ENCODE measurements at places on chromosomes 1 and 21. TPM values are rescaled to one million over a fixed set of nuclear protein-coding genes. Genes with fewer than 3 reads are reported as not detected.
A peak's percentile ranks its signal among the peaks of the same experiment; 100 is the strongest.

GRCh38 chr1:10663678-10664035 lies 132.8 kb downstream of the CASZ1 start:
- peaks cover 18% of the 10 kb centered on the region for H3K36me3 ChIP-seq
- no peak overlapping the region for H3K4me3 ChIP-seq
- DNase-seq = peak; percentile 93
- H3K27ac ChIP-seq = peak overlapping the region; percentile 96

- H3K4me3 ChIP-seq = peak overlapping the region; percentile 42
- no peaks in the 10 kb centered on the region for H3K27me3 ChIP-seq
- DNase-seq = peak; percentile 80
These were observed 1.1 kb downstream of the ARHGAP30 start for GRCh38 chr1:161068306-161069234.

Gene MCOLN2
- polyA plus RNA-seq = 6.0 TPM

DNA sequence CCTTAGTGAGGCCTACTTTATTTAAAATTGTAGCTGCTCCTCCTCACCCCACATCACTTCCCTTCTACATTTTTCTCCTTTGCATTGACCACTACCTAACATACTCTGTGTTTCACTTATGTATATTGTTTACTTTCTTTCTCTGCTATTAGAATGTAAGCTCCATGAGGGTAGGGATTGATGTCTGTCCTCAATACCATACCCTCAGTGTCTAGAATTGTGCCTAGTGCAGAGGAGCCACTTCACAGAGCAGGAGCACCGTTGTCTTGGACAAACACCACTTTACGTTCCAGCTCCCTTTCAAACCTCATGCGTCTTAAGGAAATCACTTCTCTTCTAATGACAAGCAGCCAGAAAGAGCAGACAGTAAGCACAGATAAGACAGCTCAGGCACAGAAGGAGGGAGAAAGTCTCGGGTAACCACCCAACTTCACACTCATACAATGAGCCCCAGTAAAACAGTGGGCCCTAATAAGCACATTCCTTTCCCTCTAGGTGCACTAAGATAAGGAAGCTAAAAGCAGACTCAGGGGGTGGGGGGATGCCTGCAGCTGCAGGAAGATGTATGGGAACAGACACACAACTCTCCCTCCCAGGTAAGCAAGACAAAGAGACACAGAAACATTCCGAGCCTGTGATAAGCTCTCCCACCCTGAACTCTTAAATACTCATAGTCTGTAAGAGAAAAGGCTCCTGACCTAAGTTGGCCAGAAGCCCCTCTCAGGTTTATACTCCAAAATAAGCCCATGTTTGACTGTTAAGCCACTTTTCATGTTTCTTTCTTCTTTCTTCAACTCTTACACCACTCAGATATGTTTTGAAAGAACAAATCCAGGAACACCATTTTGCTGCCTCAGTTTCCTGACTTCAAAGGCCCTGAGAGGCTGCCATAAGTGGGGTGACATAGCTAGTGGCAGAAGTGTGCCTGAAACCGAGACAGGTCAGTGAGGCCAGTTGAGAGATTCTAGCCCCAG lies 7.1 kb upstream of the PLEKHM2 start:
- no peaks in the 10 kb centered on the region for H3K27me3 ChIP-seq
- no peak overlapping the region for H3K4me3 ChIP-seq
- no peak for DNase-seq

Gene KRTAP7-1
- polyA plus RNA-seq = not detected

DNA sequence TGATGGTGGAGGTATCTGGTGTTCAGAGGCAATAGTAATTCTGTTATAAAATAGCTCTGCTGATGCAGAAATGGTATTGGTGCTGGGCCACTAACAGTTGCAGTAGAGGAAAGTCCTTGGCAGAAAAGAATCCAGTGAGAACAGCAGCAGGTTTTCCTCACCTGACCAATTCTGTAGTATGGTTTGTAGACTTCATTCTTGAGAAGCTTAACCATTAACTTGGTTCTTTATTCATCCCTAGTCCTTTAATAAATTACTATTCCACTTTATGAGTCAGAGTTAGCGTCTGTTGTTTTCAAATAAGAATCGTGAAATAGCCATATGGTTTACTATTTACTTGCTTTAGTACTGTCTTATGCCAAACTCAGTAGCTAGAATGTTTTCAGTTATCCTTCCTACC lies 128.5 kb upstream of the SERTAD4 start:
- H3K27ac ChIP-seq = no peak overlapping the region
- H3K4me3 ChIP-seq = no peak overlapping the region
- no peaks in the 10 kb centered on the region for H3K36me3 ChIP-seq
- H3K4me1 ChIP-seq = no peaks in the 10 kb centered on the region
- H3K27me3 ChIP-seq = no peaks in the 10 kb centered on the region

Gene HMGCS2
- polyA plus RNA-seq = 607 TPM

DNA sequence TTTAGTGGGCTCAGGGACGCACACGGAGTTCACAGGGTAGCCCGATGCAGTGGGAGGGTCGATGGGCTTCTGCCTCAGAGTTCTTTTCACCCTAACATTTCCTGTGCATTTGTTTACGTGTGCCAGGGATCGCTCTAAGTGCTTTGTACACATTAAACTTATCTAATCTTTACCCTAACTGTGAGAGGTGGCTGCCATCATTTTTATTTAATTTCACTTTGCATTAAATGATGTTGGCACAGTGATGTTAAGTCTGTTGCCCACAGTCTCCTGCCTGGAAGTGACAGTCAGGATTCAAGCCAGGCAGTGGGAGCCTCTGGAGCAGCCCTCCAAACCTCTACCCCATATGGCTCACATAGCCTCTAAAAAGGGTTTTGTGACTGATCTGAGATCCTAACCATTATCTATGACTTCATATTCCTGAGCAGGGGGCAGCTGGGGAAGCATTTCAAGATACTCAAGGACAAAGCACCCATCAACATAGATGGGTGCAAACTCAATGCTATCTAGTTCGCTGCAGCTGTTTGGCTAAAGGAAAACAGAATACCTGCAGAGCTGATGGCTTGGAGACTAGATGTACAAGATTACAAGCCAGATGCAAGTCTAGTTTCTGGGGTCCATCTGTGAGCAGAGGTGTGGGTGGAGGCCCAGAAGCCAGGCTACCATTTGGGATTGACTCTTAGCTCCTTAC lies 303.8 kb downstream of the DISC1 start:
- H3K27me3 ChIP-seq = no peaks in the 10 kb centered on the region
- DNase-seq = no peak
- no peaks in the 10 kb centered on the region for H3K36me3 ChIP-seq
- H3K4me1 ChIP-seq = peaks cover 5% of the 10 kb centered on the region

DNA sequence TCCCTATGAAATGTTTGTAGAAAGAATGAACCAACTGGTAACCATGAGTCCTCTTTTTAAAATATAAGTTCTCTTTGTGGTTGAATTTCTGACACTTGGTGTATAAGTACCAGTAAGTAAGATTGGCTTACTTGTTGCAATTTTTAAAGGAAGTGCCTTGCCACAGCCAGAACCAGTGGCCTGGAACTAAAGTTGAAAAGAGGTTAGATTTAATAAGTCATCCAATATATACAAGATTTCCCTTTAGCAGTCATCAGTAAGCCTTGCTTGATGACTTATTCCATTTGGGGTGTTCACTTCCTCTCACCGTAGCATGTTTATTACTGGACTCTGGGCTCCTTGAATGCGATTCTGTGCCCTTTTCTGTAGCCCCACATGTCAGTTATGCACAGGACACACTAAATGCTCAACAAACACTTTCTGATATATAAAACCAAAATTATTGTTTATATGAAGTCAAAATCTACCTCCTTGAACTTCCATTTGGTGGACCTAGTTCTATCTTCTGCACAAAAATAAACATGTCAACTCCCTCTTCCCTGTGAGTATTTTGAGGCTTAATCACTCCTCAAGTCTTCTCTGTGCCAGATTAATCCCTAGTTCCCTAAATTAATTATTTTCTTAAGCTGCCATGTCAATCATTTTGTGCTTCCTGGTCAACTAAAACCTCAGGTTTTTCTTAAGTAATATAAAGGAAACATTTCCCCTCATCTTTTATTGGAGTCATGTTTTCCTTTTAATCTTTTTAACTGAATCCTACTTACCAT lies 218.1 kb downstream of the ST6GALNAC3 start:
- DNase-seq = no peak
- no peak overlapping the region for H3K27ac ChIP-seq

Gene PGLYRP3
- polyA plus RNA-seq = not detected

- no peaks in the 10 kb centered on the region for H3K4me1 ChIP-seq
- no peak for DNase-seq
- no peak overlapping the region for H3K27ac ChIP-seq
- no peak overlapping the region for H3K4me3 ChIP-seq
These were observed 22.8 kb downstream of the LCE3E start for GRCh38 chr1:152543820-152544219.

- H3K36me3 ChIP-seq = no peaks in the 10 kb centered on the region
- no peaks in the 10 kb centered on the region for H3K27me3 ChIP-seq
- no peak overlapping the region for H3K27ac ChIP-seq
These were observed 111.9 kb downstream of the ZBTB18 start for GRCh38 chr1:244162786-244163530.

DNA sequence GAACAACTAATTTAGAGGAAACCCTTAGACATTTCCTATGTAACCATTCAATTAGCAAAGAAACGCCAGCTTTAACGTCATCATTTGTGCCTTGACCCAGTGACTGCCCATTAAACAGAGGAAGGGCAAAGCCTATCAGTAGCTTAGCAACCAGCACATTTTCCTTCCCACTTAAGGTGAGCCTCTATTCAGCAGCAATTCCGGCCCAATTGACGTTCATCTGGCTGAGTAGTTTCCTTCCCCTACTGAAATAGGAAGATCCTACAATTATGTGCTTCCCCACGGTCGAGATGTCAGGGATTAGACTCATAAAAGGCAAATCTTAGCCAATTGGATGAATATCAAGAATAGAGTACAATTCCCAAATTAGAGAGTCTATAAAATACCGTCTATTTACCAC lies 482.1 kb upstream of the ADAMTS5 start:
- no peaks in the 10 kb centered on the region for H3K36me3 ChIP-seq
- no peaks in the 10 kb centered on the region for H3K4me1 ChIP-seq
- no peak for DNase-seq

DNA sequence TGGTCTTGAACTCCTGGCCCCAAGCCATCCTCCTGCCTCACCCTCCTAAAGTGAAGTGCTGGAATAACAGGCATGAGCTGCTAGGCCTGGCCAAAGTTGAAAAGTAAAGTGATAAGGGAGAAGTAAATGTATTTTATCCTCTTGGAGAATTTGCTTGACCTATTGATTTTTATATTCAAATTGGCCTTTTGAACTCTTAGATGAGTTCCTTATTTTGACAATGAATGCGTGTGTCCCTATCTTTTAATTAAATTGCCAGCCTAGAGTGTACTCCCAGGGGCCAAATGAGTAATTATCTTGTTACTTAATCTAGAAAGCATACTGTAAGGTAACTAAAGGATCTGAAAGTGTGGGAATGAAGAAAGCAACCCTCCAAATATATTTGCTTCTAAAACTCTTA lies 11.4 kb downstream of the RNF11 start:
- H3K27me3 ChIP-seq = no peaks in the 10 kb centered on the region
- H3K36me3 ChIP-seq = no peaks in the 10 kb centered on the region
- no peak overlapping the region for H3K27ac ChIP-seq

DNA sequence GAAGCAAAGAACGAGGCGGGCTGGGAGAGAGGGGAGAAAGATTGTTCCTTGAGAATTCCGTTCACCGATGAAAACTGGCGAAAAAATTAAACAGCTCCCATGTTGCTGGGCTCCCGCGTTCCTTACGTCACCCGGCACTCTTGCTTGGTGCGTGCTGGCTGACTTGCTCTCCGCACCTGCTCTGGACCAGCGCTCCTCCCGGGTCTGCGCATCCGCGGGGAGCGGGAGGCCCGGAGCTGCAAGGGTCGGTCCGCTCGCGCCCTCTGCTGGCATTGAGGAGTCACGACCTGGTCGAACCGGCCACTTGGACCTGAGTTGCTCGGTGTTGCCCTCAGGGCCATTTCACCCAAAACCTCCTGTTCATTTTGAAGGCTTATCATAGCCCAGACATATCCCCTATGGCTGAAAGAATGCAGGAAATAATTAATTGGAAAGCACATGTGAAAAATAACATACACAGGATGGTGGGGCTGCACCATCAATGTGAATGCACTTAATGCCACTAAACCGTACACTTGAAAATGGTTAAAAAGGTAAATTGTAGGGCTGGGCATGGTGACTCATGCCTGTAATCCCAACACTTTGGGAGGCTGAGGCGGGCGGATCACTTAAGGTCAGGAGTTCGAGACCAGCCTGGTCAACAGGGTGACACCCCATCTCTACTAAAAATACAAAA lies 98.9 kb upstream of the BACE2 start:
- peak; percentile 88 for DNase-seq
- H3K4me3 ChIP-seq = no peak overlapping the region
- peaks cover 3% of the 10 kb centered on the region for H3K4me1 ChIP-seq

DNA sequence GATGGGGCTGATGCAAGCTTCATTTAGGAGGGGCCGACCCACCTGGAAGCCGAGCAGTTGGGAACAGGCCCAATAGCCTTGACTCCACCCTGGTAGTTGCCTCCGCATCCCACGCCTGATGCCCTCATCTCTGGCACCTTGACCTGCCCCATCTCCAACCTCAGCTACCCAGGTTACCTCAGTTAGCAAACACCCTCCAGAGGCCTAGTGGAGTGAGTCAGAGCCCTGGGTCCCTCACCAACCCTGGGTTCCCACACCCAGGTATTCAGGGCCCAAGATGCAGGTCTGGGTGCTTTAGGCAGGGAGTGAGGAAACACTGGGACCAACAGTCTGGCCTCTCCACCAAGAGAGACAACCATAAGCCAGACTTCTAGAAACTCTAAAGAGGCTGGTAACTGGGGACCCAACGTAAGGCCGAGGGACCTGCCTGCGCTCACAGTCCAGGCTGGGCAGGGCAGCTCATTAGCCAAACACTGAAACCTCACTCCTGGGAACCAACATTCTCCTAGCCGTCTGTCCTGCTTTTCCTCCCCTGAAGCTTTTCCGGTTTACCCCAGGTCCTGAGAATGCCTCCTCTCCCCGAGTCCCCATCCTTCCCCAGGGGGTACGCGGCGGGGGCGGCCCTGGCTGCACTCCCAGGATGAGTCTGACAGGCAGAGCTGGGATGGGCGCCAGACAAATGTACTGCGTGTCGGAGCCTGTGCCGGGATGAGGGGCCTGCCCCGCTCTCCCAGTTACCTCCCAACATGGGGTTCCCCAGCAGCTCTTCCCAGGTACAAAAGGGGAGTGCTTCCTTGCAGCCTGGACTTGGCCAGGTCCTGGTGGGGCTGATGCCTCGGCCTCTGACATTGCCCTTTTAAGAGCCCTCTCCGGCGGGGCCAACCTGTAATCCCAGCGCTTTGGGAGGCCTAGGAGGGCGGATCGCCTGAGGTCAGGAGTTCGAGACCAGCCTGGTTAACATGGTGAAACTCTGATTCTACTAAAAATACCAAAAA lies 8.9 kb upstream of the CELSR2 start:
- H3K27me3 ChIP-seq = no peaks in the 10 kb centered on the region
- H3K36me3 ChIP-seq = peaks cover 31% of the 10 kb centered on the region
- peak overlapping the region; percentile 62 for H3K27ac ChIP-seq
- H3K4me3 ChIP-seq = peak overlapping the region; percentile 20

DNA sequence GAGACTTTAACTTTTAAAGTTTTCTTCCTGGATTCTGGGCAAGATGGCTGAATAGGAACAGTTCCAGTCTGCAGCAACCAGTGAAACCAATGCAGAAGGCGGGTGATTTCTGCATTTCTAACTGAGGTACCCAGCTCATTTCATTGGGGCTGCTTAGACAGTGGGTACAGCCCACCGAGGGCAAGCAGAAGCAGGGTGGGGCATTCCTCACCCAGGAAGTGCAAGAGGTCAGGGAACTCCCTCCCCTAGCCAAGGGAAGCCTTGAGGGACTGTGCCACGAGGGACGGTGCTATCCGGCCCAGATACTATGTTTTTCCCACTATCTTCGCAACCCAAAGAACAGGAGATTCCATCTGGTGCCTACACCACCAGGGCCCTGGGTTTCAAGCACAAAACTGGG lies 121.0 kb downstream of the VAV3 start:
- H3K27me3 ChIP-seq = no peaks in the 10 kb centered on the region
- no peaks in the 10 kb centered on the region for H3K4me1 ChIP-seq
- H3K4me3 ChIP-seq = no peak overlapping the region
- H3K36me3 ChIP-seq = no peaks in the 10 kb centered on the region
- no peak for DNase-seq

Gene CHIA
- polyA plus RNA-seq = not detected

Gene IL22RA1
- 11.8 TPM for polyA plus RNA-seq
